Stimulated activated CD8-positive, alpha-beta memory T cell treated with anti-CD3 and anti-CD28 coated beads, Interleukin-4, amount 100 ng/mL, for 4 hours (primary cell): ENCODE measurements at places on chromosomes 4 and X.

GRCh38 chr4:110412354-110413065 is 63.4 kb upstream of the ENPEP start:
- no peak for DNase-seq

DNA sequence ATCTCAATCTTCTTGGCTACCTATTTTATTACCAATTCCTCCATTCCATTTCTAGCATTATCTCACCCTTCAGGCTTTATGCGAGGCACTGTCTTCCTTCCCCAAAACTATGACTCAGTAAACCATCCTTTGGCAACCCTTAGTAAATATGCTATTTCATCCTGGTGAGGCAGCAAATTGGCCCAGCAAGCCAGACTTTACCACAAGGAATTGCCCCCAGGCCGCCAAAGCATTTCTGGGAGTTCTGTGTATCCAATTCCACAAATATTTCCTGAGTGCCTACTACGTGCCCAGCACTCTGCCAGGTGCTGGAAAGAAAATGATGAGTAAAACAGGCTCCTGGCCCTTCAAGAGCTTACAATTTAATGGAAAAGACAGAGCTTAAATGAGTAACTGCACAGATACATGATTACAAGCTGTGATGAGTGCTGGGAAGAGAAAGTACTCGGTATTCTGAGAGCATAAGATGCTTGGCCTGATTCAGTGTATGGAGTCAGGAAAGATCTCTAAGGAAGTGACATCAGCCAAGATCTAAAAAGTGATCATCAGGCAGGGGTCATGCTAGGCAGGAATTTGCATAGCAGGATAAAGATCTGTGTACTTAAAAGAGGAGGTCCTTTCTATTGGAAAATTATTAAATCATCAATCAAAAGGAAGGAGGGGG is 193.8 kb downstream of the ADAMTS3 start:
- no peak for DNase-seq

DNA sequence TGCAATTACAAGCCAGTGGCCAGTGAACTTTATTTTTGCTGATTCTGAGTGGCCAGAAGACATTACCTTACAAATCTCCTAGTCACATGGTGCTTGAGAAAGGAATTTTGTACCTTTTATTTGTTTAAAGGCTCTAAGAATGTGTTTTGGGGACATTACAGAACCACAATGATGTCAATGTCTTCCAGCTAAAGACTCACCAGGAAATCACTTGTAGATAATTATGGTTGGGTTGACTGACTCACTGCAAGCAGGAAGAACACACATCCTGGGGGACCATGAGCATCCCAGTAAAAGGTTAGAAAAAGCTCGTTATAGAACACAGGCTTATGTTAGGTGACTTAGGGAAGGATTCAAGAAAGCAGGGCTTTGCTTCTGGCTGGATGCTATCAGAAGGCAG is 119.4 kb upstream of the FAM9B start:
- no peak for DNase-seq

DNA sequence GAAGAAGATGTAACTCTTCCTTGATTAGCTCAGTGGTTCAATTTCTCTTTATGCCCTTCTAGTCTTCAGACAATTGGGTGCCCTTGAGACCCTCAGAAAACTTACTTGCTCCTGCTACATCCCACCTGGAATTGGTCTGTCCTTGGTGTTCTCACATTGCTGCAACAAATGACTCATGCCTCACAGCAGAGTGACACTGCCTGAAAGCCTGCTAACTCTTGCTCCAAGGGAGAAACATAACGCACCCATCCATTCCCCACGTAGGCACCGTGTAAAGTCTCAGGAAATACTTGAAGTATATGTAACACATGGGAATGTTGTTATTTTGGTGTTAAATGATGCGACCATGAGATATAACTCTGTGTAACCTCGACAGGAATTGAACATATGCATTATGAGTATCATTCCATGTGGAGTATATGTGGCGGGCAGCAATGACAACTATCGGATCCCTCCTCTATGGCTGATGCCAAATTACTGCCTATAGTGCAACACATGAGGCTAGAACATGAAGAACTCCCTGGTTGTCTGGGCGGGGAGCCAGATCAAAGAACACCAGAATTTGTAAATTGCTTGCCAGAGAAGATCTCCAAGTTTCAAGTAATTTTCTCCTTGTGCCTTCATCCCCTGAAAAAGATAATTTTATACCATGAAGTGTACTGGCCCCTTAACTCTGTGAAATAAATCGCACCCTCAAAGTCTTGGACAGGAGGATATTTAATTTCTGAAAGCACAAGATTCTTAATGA is 231.3 kb upstream of the STK26 start:
- DNase-seq: no peak

GRCh38 chrX:129599499-129599898 is 55.3 kb downstream of the APLN start:
- DNase-seq: no peak

DNA sequence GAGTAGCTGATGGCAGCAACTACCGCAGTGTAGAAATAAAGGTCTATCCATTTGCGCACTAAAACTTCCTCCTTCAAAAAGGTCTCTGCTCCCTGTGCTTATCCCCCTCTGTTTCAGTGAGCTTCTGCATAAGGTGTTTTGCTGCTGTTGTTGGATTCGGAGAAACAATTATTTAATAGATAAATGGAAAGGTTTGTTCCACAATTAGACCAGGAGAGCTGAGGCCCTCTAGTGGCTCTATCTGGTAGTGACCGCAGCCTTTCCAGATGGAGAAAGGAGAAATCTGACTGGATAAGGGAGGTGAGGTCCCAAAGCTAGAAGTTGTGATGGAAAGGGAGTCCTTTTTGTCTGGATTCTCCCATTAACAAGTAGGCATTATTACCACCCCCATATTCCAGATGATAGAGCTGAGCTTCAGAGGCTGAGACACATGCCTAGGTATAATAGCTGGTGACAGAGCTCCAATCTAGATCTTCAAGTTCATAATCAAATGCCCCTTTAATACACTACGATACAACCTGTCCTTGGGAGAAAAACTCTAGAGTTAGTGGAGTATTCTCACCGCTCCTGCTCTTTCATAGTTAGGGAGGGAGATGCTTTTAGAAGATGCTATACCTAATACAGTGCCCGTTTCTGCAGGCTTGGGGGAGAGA is 5.1 kb upstream of the GABRQ start:
- DNase-seq: no peak

DNA sequence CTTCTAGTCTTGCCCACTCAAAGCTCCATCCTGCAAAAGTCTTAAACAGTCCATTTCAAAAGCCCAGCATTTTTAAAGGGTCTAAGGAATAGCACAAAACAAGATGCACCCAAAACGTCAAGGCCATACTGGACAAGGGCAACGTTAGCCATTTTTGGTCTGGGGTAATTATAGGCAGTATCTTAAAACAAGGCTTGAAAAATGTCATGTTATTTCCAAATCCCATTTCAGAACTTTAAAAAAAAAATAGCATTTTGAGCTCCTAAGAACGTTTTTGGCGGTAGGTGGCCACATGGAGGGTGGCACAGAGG is 584 bp upstream of the TMEM165 start:
- DNase-seq: no peak

- DNase-seq: no peak
These were observed 35.3 kb upstream of the VSIG4 start for GRCh38 chrX:66074920-66075879.

DNA sequence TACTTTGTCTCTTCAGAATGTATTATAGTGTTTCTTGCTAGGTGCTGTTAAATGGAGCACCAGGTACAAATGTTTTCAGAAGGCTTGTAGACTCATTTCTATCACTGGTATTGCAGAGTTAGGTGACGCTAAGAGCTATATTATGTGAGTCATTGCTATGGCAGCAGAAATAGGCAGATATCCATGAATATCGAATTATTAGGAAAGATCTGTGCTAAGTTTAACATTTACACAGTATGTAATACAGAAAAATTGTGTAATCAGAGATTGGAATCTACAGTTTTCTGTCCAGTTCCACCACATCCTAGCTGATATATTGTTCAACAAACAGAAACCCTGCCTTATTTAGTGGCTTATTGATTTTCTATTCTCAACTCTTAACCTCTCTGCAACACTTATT is 1025.5 kb downstream of the STIM2 start:
- DNase-seq: no peak

GRCh38 chr4:48361012-48361400 is 19.7 kb downstream of the SLAIN2 start:
- DNase-seq: no peak

DNA sequence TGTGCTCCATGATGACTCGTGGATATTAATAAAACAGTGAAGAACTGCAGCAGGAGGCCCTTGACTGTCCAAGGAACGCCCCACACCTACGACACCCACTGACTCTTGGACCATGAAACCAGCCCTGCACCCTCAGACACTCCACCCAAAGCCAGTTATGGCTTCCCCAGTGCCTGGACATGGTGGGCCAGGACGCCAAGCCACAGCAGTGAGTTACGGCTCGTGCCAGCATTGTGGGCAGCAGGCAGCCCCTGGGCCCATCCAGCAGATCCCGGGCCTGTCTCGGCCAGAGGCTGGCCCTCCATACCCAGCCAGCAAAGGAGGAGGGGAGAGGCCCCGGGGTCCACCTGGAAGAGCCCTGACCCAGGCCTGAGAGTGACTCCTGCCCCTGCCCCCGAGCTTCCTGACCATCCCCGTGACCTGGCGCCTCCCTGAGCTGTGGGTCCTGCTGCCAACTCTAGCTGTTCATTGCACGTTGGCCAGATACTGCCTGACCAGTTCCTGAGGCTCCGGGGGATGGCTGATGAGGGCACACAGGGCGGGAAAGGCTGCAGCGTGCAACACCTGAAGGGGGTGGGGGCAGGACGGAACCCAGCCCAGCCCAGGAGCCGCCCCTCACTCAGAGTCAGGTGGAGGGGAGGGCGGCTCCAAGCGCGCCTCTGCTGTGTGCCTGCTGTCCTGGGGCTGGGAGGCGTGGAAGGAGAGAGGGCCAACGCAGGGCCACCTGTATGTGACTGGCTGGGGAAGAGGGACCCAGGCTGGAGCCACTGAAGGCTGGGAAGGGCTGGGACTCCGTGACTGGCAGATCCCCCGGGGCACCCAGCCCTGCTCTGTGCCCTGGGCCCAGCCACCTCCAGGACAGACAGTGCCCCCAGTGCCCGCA is 739 bp downstream of the SLC49A3 start:
- DNase-seq: no peak

- no peak for DNase-seq
These were observed 125.1 kb downstream of the CAMK2D start for GRCh38 chr4:113636438-113636818.

- no peak for DNase-seq
These were observed 39.1 kb downstream of the ADGRL3 start for GRCh38 chr4:61239250-61239649.

- DNase-seq: no peak
These were observed 53.1 kb downstream of the NDST3 start for GRCh38 chr4:118087366-118087765.

GRCh38 chr4:153116291-153116680 is 88.0 kb upstream of the TRIM2 start:
- DNase-seq: no peak

GRCh38 chrX:2385224-2385623 is 115.6 kb downstream of the DHRSX start:
- no peak for DNase-seq

DNA sequence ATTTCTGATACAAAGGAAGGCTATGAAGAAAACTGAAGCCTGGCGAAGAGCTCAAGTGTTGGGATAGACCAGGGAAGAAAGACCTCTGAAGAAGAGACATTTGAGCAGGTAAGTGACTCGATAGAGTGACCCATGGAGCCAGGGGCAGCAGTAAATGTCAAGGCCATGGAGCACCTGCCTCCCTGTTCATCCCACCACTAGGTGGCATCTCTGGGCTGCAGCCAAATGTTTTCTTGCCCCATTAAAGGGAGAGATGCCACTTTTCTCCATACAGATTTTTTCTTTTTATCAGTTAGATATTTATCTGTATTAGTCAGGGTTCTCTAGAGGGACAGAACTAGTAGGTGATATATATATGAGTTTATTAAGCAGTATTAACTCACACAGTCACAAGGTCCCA is 4.9 kb upstream of the ZNF81 start:
- DNase-seq: no peak

- no peak for DNase-seq
These were observed 62.5 kb downstream of the CD40LG start for GRCh38 chrX:136710325-136710951.

DNA sequence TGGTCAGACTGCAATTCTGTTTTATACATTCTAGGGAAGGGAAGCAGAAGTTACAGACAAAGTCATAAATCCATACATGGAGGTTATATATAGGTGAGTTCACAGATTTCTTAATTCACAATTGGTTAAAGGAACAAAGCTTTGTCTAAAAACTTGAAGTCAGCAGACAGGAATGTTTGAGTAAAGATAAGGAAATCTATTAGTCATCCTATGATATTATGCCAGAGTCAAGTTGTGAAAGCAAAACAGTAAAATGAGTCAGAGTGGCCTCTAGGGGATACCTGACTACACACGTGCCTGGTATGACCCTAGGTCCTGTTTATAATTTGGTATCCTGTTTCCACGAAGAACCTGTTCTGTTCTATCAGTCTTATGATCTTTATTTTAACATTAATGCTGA is 31.5 kb downstream of the ACTRT1 start:
- DNase-seq: no peak

DNA sequence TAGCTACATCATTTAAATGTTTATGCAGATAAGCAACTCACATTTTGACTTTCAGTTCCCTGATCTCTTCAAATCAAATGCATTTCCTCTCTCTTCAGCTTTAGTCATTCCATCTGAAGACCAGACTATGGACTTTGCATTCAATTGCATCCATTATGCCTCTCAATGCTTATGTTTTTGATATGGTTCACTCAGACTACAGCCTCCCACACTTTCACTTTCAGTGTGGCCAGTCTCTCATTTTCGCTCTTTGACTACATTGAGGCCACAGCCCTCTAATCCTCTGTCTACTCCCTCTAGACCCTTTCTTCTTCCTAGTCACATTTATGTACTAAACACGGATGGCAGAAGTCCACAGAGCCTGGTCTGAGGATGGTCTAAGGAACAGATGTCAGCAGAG is 24.5 kb upstream of the VEGFC start:
- no peak for DNase-seq

DNA sequence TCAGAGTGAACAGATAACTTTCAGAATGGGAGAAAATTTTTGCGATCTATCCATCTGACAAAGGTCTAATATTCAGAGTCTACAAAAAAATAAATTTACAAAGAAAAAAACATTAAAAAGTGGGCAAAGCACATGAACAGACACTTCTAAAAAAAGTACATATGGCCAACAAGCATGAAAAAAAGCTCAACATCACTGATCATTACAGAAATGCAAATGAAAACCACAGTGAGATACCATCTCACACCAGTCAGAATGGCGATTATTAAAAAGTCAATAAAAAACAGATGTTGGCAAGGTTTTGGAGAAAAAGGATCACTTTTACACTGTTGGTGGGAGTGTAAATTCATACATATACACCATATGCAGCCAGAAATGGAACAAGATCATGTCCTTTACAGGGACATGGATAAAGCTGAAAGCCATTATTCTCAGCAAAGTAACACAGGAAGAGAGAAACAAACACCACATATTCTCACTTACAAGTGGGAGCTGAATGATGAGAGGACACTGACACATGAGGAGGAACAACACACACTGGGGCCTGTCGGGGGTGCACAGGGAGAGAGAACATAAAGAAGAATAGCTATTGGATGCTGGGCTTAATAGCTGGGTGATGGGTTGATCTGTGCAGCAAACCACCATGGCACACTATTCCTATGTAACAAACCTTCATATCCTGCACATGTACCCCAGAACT is 41.6 kb upstream of the ITM2A start:
- DNase-seq: no peak
